Articular chondrocyte of knee joint (primary cell): ENCODE measurements at places on chromosomes 1 and 21. TPM values are rescaled to one million over a fixed set of nuclear protein-coding genes. Genes with fewer than 3 reads are reported as not detected.

DENND1B gene
- total RNA-seq = 20.3 and 30.5 TPM in 2 replicates

ZZZ3 gene
- 73.0 and 86.5 TPM in 2 replicates for total RNA-seq

GCSAML gene
- not detected in 2 replicates for total RNA-seq

ARHGAP30 gene
- total RNA-seq = under 0.01 TPM in 1 of 2 replicates, not detected in the other

CFAP107 gene
- not detected in 2 replicates for total RNA-seq
